Body of pancreas (tissue), 4 donors: ENCODE measurements at places on chromosomes 12 and 14.

GRCh38 chr12:131975228-131975627, 25.5 kb downstream of the EP400 start:
- DNase-seq = no peak

GRCh38 chr12:105077435-105077834, 6.8 kb downstream of the ALDH1L2 start:
- no peak for DNase-seq

- DNase-seq = no peak
Measured at GRCh38 chr14:28012629-28013415, 753.8 kb upstream of the FOXG1 start.

GRCh38 chr14:86333493-86333892, 803.5 kb downstream of the FLRT2 start:
- DNase-seq = no peak

- DNase-seq = no peak
Measured at GRCh38 chr14:89720076-89720687, 234.3 kb downstream of the EFCAB11 start.

DNA sequence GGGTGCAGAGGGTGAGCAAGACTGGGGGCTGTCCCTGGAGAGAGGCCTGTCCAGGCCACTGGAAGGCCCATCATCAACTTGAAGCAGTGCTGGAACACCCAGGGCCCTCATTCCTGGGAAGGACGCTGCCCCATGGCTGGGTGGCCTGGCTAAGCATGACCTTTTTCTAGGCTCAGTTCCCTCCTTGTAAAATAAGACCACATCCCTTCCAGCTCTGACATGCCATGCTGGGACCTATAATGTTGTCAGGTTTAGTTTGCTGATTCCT, 62.8 kb downstream of the SYNE3 start:
- no peak for DNase-seq

GRCh38 chr12:62259631-62259992, 592 bp upstream of the USP15 start:
- no peak for DNase-seq

DNA sequence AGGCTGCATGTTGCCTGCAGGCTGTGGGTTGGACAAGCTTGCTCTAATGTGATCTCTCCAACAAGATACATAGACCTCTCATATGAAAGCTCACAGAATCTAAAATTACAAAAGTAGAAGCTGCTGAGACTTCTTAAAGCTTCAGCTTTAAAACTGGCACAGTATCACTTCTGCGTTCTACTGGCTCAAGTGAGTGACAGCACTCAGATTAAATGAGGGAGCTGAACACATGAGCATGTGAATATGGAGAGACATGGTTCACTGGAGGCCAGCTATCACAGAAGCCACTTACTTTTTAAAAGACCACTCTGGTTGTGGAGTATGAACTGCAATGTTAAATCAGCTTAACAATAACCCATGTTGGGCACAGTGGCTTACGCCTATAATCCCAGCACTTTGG, 29.1 kb upstream of the ANO6 start:
- DNase-seq = no peak

DNA sequence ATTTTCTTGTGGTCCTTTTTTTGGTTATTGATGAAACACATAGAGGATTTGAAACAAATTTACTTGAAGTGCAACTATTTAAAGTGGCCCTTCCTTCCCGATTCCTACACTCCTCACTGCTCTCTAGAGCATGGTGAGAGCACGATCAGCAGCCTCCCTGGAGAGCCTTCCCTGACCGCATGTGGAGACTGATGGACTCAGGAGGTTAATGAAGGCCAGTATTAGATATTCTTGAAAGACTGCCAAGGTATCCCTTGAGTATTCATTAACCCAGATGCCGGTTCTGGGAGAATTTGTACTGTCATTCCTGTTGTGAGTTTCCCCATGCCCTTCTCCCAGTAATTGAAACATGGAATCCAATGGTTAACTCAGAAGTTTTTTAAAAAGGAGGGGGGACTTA, 102.8 kb upstream of the FGD4 start:
- DNase-seq = peak; percentile 55

GRCh38 chr14:80100681-80101080, 110.6 kb downstream of the DIO2 start:
- DNase-seq = no peak

GRCh38 chr12:14833952-14834351, 9.4 kb downstream of the ART4 start:
- DNase-seq = no peak

GRCh38 chr12:117576053-117576452, 214.6 kb upstream of the NOS1 start:
- no peak for DNase-seq

DNA sequence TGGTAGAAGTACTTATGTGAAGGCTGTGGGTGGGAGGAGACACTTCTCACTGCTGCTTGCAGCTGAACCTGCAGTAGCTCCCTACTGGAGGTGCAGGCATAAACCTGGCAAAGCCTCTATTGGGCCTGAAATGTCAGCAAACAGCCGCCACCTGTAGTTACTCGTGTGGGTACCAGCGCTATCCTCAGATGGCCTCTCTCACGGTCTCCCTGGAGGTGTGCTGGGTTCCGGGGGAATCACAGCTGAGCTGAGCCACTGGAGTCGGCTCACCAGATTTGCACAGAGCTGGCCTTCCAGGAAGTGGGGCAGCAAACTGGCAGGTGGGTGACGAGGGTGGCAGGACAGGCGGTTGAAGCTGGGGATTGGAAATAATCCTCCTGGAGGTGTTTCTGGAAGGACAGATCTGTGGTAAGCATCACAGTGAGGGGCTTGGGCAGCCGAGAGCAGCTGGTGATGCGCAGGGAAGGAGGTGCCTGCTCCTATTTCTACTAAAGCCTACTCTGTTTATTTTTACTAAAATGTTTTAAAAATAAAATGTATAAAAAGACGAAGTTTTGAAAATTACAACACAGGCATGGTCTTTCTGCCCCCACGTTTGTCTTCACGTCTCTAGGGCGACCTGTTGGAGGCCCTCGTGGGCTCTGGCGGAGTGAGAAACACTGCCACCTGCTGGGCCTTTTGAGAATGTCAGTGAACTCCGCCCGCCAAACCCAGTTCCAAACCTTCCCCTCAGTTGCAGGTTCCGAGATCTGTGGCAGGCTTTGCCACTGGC, 67.8 kb upstream of the PLEKHG3 start:
- peak; percentile 76 for DNase-seq

DNA sequence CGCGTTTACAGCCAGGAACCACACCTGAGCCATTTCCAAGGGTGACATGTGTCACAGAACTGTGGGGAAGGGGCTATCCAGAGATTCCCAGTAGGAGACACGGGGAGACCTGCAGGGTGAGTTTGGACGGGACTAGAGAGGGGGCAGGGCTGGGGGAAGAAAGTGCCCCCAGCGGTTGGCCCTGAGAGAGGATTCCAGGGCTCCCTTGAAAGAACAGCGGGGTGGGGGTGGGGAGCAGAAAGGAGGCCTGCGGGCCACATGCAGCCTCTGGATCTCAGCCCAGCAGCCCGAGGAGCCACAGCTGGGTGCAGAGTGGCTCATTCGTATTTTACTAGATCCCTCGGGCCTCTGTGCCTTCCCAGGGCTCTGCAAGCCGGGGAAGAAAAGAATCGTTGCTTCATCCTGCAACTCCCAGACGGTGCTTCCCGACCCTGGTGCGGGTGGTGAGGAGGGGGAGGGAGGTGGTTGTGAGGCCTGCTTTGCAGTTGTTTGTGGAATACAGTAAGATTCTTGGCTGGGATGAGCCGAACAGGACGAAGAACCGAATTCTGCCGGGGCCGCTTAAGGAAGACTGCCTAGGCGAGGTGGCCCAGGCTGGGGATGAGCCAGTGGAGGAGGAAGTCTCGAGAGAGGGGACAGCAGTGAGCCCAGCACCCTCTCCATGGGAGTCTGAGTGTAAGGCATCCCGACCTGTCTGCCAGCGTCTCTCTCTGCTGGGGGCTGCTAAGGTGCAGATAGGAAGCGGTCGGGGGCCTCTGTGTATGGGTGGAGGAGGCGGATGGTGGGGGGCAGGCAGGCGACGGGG, 36.1 kb upstream of the ANKRD9 start:
- DNase-seq = no peak

DNA sequence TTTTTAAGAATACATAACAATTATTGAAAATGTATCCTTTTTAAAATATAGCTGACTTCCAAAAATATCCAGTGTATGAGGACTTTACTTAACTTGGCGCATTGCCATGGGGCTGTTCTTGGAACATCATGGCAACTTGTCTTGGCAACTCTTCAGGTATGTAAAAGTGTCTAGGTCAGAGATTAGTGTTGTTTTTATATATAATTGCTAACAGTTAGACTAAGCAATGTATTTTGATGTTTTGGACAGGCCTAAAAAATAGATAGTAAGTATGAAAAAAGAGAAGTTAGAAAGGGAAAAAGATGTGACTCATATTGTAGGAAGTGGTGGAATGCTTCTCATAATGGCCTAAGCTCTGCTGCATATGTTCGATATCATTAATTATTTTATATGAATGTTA, 70.9 kb downstream of the MON2 start:
- peak; percentile 52 for DNase-seq

- no peak for DNase-seq
Measured at GRCh38 chr14:45156067-45156466, 20.3 kb downstream of the FANCM start.

GRCh38 chr14:21868442-21869046, 194.9 kb upstream of the OR4E1 start:
- peak; percentile 39 for DNase-seq

DNA sequence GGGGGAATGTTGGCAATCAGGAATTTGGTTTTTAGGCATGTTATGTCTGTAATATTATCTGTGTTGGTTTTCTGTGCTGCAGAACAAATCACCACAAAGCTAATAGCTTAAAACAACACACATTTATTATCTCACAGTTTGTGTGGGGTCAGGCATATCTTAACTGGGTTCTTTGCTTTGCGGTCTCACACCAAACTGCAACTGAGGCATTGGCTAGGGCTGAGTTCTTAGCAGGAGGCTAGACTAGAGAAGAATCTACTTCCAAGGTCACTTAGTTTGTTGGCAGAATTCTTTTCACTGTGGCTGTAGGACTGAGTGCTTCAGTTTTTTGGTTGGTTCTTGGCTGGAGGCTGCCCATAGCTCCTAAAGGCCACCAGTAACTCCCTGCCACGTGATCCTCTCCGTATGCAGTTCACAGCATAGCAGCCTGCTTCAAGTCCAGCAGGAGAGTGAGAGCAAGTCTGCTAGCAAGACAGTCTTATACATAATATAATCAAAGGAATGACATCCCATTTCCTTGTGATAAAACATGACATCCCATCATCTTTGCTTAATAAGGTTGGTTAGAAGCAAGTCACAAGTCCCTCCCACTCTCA, 21.6 kb downstream of the ATF1 start:
- no peak for DNase-seq

- no peak for DNase-seq
Measured at GRCh38 chr12:113591480-113591974, 119.9 kb upstream of the LHX5 start.

GRCh38 chr12:27652174-27652763, 44.0 kb upstream of the REP15 start:
- DNase-seq = peak; percentile 64

DNA sequence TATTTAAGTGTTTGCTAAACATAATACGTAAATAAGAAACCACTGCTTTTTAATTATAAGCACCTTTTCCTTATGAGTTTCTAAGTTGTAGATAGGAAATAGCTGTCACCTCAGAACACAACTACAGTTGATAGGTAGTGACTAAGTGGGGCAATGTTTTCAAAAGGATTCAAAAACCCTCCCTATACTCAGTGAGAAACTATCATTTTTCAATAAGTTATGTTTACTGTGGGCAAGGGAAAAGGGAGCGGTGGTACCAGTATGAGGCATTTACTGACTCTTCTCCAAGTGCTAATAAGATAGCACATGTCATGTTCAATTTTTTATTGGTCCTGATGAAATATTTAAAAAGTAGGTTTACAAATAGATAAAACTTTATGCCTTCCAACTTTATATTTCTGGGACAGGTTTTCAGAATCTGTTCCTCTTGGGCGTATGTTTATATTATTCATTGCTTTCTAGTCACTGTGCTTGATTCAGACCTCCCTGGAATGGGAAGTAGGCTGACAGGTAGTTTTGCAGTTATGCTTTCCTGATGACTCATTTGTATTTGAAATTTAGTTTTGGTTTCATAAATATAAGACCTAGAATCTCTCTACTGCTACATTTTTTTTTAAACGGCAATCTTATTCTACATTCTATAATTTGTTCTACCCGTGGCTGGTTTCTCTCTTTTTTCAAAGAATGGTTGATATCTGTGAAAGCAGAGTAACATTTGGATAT, 153.1 kb downstream of the TMEM117 start:
- no peak for DNase-seq

DNA sequence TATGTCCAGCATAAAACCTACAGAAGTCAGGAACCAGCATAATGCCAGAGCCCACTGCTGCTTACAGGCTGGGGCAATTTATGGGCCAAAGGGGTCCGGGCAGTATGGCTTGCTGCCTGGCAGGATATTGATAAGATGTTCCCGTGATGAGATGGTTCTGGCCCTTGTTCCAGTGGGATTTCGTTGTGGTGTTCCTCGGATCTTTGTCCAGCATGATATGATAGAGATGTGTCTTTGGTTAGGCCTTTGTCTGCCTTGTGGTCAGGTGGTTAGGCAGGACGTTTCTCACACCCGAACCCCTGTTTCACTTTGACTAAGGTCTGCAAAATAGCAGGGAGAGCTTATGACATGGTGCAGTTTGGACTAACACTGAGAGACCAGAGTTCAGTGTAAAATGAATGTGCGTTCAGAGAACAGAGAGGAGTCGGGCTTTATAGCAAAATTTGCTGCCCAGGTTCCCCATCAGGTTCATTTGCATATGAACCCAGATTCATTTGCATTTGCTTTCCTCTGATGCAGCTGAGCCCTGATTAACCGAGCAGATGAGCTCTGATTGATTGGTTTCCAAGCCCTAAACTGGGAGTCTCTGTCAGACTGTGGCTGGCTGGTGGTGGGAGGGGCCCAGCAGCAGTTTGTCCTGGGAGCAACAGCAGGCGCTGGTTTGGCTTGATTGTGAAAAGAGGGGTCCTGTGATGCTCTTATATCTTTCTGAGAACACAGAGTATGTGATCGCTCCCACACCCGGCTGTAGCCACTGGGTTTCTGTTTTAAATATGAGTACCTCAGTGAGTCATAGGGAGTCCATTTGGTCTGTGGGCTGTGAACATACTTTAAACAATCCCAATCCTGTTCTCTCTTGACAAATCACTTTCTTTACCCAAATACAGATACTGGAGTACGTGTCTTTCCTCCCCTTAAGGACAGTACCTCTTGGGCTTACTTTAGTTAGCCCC, 156.3 kb upstream of the PZP start:
- DNase-seq = no peak

DNA sequence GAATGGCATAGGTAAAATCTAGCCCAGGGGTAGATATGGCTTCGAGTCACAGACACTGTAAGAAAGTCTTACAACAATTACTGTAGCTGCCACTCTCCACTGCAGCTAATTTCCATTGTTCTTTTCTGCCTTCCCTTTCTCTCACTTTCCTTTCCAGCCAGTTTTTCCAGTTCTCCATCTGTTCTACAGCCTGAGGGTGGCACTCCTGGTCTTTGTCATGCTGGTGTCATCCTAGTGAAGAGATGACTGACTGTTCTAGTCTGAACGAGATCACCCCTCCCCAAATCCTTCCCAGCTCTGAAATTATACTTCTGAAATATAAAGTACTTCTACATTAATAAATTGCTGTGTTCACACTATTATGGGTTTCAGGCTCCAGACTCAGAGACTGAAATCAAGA, 74.2 kb upstream of the CSRP2 start:
- DNase-seq = no peak
